ENCODE measurements at places on chromosomes 6 and 20. TPM values are rescaled to one million over a fixed set of nuclear protein-coding genes. Genes with fewer than 3 reads are reported as not detected.

Gene WFDC12
- total RNA-seq = not detected

DNA sequence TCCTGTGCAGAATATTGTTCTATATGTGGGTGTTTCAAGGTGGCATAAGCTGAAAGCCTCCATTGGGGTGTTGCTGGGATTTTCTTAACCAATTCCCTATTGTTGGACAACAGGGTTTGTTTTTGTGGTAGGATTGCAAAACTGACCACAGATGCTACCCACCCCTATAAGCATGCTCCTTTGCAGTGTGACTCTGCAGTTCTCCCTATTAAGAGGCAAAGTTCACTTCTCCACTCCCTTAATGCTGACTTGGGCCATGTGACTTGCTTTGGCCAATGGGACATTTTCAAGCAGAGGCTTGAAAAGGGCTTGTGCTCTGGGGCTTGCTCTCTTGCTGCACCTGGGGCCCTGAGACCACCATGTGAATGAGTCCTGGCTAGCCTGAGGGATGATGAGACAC, 8.5 kb upstream of the ANGPT4 start:
- no peak for DNase-seq

DNA sequence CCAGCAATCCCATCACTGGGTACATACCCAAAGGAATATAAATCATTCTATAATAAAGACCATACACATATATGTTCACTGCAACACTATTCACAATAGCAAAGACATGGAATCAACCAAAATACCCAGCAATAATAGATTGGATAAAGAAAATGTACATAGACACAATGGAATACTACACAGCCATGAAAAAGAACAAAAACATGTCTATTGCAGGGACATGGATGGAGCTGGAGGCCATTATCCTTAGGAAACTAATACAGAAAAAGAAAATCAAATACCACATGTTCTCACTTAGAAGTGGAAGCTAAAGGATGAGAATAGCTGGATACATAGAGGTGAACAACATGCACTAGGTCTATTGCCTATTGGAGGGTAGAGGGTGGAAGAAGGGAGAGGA, 674.6 kb downstream of the PHF3 start:
- no peak for DNase-seq

DNA sequence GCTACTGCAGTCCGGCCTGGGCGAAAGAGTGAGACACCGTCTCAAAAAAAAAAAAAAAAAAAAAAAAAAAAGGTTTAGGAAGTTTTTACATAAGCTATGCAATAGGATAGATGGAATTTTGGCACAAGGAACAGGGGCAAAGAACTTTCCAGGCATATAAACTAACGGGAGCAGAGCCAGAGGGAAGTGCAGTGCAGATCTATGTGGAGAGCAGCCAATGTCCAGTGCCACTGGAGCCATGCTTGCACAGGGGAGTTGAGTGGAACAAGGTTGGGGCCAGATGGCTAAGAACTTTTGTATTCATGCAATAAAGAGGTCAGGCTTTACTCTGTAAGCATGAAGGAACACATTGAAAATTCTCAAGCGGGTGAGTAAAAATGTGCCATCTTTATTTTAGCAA, 10.8 kb downstream of the SLC17A2 start:
- no peak for DNase-seq

DNA sequence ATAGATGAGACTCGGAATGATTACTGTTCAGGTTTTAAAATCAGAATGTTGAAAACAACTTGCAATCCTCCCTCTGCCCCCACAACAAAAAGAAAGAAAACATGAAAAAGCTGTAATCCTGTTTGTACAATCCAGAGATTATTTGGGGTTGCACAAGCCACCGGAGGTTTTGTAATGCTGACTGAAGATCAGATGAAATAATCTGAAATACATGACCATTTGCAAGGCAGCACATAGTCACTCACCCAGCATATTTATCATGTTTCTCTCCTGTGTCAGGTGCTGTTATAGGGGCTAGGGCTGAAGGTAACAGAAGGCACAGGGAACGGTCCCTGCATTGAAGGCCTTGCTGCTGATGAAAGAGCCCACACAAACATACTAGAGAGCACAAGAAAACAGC, 85.3 kb downstream of the SIM1 start:
- DNase-seq = no peak

GRCh38 chr6:57276946-57277345, 40.5 kb upstream of the PRIM2 start:
- no peak for DNase-seq

DNA sequence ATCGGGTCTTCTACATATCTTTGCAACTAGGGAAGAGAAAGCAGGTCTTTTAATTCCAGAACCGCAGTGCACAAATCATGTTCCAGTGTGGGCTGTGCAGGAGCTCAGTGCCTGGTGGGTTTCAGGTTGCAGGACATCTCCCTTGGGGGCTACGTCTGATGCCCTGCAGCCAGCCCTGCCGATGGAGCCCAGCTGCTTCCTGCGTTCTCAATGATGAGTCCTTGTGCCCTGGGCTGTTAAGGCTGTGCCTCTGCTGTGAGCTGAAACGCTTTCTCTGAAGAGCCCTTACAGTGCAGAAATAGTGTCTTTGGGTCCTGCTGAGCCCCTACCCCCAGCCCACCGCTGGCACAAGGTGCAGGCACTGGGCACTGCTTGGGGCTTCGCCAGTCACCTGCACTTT, 192.9 kb downstream of the SYNDIG1 start:
- peak; percentile 49 for DNase-seq

DNA sequence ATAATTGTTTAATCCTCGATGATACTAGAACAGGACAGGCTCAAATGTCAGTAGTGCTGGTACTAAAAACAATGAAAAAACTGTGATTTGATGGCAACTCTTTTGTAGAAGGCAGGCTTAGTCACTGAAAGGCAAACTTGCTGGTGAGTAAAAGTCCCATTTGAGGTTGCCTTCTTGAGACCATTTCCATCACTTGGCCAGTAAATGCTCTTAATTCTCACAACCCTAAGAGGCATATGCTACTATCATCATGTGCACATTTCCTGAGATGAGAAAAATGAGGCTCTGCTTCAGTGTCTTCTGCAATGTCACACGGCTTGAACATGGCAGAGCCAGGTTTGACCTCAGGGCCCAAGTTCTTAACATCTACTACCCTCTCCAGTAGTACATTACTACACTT, 9.9 kb downstream of the AKIRIN2 start:
- DNase-seq = no peak

DNA sequence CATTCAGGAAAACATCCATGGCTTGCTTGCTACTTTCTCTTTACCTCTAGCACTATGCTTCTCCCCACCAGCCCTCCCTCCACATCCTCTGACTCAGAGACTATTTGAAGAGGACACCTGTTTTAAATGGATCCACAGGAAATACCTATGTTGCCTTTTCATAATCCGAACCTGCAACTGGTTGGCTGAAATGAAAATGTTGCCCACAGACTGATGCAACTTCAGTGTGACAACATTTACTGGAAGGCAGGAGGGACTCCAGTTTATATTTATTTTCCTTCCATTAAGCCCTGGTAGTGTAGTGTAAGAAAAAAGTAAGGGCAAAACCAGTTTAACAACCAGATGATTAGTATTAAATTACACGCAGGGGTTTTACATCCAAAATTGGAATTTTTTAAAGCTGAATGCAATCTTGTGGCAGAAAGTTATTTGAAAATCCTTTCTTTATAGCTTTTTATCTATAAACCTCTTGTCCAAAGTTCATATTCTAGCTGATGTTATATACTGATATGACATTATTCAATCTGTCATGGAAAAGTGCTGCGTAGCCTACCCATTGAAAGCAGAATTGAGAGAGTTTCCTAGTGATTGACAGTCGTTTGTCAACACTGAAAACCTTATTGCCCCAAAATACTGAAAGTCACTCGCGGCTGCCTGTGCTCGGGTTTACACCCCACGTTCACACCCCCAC, 881 bp upstream of the AIG1 start:
- peak; percentile 76 for DNase-seq

DNA sequence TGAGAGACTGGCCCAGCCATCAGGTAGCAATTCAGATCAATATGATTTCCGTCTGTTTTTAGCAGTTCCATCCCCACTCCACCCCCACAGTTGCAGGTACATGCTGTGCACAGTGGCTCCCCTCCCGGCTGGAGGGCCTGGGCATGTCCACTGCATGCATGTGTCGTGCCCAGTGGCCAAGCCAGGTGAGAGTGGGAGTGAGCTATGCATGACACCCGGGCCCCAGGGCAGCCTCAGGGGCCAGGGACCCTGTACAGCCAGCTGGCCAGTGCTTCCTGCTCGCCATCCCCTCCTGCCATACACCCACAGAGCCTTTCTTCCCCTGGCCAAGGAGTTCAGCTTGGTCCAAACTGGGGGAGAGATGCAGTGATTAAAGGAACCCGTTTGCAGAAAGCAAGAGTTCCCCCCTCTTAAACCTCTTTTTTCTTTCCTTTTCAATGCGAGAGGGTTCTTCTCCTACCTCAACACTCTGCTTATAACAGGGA, 135.3 kb downstream of the THBS2 start:
- DNase-seq = no peak

DNA sequence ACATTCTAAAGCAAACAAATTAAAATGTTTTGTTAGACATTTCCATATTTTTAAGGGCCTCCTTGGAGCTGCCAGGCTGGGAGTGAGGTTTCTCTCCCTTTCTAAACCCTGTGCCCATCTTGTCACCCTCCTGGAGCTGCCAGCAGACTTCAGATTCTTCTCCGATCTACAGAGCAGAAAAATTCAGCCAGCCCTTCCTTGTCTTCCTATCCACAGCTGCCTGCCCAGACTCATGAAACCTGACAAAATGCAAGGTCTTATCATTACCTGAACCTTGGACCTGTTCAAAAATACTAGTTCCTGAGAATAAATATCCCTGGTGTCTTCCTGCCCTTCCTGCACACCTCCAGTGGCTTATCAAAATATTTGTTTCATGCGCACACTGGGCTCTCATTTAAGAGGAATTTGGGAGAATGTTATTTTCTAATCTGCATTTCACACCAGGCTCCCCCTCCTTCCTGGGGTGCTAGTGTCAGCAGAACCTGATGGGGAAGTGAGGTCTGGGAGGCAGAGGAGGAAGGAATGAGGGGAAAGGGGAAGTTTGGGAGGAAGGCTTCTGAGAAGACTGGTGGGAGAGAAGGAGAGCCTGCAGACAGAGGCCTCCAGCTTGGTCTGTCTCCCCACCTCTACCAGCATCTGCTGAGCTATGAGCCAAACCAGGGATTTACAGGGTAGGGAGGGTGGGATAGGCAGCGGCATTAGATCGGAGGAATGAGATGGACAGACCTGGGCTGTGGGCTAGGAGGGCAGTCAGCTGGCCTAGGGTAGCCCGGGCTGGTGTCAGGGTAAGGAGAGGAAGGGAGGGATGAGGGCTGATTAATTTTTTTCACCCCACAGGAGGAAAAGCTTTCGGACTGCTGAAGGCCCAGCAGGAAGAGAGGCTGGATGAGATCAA, at the start of gene AIF1:
TSS of gene AIF1 (plus strand) at position 551 of the 895 bp plus-strand sequence. CDS start at position 647, 96 bp downstream.
- DNase-seq = no peak

Gene EDN3
- total RNA-seq = not detected

DNA sequence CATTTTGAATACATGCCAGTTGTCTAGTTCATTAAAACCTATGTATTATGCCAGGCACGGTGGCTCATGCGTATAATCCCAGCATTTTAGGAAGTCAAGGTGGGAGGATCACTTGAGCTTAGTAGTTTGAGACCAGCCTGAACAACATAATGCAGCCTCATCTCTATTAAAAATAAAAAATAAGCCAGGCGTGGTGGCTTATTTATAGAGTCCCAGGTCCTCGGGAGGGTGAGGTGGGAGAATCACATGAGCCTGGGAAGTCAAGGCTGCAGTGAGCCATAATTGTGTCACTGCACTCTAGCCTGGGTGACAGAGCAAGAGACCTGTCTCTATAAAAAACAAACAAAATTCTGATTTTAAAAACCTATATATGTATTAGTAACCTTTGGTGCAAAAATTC, 27.5 kb downstream of the ORC3 start:
- no peak for DNase-seq

DNA sequence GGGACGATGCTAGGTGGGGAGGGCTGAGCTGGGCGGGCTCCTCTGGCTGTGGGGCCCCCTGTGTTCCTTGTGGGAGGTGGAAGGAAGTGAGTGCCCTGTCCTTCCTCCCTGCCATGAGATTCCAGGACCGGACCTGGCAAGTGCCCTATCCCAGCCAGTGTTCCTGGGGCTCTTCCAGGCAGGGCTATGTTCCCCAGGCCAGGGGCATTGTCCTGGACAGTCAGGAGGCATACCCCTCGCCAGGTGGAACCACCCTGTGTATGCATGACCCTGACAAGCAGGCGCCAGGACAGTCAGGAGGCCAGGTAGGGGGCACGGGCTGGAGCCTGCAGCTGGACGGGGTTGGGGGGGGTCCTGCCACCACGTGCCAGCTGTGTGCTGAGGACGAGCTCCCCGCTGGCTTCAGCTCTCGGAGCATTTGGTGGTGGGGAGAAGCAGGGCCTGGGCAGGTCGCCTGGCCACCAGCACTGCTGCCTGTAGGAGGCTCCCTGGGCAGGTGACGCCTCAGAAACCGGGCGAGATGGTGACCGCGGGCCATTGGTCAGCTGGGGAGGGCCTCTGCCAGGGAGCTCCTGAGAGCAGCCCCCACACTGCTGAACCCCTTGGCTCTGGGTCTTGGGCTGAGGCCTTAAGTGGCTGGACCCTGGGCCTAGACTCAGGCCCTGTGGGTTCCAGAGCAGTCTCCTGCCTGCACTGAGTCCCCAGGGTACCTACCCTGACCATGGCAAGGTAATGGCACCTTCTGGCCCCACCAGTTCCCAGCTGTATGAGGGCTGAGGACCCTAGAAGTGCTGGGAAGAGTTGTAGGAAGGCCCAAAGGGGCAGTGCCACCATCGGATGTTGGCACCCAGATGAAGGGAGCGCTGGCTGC, 694 bp downstream of the SLC17A9 start:
- DNase-seq = peak; percentile 28

GRCh38 chr20:39935901-39936300, 753.1 kb downstream of the MAFB start:
- DNase-seq = peak; percentile 20

GRCh38 chr20:1434571-1435336, 31.9 kb downstream of the NSFL1C start:
- peak; percentile 98 for DNase-seq

GRCh38 chr20:61937146-61937962, 128.3 kb downstream of the TAF4 start:
- no peak for DNase-seq

Gene ENPP5
- total RNA-seq = 0.12 TPM

Gene LY6G6C
- not detected for total RNA-seq

DNA sequence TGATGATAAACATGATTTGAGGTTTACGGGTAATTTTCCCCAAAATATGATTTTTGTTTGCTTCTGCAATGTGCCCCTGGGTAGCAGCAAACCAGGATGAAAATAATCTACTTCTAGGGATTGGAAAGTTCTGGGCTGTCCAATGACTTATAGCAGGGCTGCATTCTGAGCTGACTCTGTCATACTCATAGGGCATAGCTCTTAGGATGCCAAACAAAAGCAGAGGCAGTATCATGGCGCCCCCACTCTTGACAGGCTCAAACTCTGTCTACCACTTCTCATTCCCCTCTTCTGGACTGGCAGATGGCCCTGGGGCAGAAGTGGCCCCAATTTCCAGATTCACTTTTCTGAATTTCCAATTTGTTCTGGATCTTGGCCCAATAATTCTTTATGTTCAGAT, 10.3 kb downstream of the SERPINB1 start:
- no peak for DNase-seq

Gene HLA-DRB5
- not detected for total RNA-seq

GRCh38 chr6:157873735-157874344, 50.8 kb downstream of the SNX9 start:
- peak; percentile 58 for DNase-seq

Gene GPRC6A
- total RNA-seq = not detected

- no peak for DNase-seq
Observed at GRCh38 chr6:3398755-3399696, 57.8 kb downstream of the SLC22A23 start.

Data from RPMI7951 (cell line).